T follicular helper cell (primary cell): ENCODE measurements at places on chromosomes 16 and 17.

- DNase-seq = no peak
Measured at GRCh38 chr17:4566785-4567184, 6.4 kb upstream of the GGT6 start.

DNA sequence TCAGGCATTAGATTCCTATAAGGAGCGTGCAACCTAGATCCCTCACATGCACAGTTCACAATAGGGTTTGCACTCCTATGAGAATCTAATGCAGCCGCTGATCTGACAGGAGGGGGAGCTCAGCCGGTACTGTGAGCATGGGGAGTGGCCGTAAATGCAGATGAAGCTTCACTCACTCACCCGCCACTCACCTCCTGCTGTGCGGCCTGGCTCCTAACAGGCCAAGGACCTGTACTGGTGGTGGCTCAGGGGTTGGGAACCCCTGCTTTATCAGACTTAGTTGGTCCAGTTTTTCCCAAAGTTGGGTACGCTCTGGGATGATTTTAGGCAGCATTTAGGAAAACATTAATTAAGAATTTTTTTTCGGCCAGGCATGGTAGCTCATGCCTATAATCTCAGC lies 103.8 kb downstream of the MARF1 start:
- DNase-seq = no peak

DNA sequence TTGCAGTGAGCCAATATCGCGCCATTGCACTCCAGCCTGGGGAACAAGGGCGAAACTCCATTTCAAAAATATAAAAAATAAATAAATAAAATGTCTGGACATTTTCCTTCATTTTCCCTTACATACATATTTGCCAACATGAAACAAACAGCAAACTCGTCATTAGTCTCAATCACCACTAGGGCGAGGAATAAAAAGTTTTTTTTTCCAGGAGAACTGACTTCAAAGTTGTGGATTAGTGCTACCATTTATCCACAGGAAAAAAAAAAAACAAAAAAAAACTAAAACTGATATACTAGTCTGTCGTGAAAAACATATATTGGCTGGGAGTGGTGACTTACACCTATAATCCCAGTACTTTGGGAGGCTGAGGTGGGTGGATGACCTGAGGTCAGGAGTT lies 77.0 kb upstream of the MTMR4 start:
- DNase-seq = no peak

DNA sequence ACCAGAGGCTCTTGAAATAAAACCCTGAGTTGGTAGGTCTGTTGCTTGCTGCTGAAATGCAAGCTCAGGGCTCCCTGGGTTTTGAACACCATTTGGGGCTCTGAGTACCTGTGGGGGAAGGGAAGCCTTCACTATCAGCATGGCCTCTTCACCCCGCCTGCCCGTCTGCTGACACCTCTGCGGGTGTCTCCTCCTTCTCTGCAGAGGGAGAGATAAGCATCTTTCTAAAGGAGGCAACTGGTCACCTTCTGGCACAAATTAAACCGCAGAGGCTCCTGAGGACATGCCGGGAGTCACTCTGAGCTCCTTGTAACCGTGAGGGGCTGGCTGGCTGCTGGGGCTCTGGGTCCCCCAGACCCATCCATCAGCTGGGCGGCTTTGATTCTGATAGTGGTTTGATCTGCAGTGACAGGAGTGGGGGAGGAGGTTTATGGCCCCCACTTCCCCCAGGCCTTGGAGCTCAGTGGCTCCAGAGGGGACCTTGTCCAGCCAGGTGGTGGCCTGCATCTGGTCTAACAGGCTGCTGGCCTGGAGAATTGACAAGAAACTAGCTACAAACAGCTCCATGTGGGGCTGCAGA lies 123.5 kb downstream of the IRF8 start:
- DNase-seq = no peak

- DNase-seq = no peak
Measured at GRCh38 chr17:54172096-54172984, 349.6 kb downstream of the KIF2B start.

DNA sequence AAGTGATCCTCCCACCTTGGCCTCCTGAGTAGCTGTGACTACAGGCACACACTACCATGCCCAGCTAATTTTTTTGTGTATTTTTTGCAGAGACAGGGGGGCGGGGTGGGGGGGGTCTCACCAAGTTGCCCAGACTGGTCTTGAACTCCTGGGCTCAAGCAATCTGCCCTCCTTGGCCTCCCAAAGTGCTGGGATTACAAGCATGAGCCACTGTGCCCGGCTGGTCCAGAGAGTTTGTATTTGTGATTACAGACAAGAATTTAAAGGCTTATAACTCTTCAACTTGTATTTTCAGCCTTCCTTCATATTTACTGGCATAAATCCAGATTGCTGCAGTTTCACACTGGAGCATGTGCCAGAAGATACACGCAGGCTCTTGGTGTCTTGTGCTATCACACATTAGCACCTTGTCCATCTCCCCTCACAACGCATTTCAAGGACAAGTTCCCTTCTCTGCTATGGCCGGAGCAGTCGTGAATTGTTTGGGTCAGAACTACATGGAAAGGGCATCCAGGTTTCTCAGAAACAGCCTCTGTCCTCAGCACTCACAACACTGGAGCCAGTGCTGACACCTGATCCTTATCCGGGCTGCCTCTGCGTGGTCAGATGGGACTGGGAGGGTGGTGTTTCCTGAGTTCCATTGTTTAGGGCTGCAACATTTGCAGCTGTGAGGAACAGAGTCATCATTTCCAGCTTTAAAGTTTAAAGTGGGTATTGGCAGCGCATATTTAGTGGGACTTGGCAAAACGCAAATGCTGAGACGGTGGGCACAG lies 28.1 kb downstream of the WSCD1 start:
- DNase-seq = no peak

DNA sequence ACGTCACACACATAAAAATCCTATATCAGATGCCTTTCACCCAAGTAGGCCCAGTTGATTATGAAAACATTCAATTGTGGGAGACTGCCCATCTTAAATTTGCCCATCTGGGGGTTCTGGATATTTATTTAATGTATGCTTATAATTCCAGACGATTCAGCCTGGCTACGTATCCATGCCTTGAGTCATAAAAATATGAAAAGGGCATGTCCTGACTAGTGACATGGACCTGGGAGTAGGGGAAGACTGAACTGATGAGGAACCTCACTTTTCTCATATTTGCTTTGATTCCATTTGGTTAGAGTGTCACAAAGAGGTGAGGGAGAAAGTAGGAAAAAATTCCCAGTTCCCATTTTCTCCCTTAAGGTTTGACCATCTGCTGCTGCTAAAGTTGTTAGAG lies 122.5 kb upstream of the GNAO1 start:
- DNase-seq = no peak

DNA sequence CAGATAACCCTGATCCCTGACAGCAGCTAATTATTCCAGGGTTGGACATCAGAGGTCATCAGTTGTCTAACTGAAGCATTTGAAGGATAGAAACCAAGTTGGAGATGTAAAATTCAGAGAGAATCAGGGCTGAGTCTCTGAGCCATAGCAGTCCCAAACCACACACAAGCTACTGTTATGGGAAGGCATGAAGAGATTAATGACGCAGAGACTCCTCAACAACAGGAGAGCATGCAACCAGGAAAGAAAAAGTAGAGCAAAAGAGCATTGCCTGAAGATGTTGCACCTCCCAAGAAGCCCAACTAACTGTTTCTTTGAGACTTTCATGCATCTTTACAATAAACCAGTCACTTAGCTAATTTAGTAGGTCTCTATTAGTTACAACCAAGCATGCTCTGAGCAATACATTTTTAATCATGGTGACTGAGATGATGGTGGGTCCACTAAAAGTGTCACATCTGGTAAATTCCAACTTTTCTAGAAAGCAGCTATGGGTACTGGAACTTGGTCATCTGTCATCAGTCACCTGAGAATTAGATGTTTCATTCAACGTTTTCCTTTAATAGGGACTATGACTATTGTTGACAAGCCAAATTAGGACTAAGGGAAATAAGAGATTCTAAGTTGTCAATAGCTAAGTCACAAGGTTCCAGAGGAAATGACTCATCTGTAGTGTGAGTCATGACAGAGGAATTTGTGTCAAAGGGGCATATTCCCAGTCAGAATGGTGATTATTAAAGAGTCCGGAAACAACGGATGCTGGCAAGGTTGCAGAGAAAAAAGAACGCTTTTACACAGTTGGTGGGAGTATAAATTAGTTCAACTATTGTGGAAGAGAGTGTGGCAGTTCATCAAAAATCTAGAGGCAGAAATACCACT lies 239.8 kb downstream of the CHD9NB start:
- DNase-seq = no peak

DNA sequence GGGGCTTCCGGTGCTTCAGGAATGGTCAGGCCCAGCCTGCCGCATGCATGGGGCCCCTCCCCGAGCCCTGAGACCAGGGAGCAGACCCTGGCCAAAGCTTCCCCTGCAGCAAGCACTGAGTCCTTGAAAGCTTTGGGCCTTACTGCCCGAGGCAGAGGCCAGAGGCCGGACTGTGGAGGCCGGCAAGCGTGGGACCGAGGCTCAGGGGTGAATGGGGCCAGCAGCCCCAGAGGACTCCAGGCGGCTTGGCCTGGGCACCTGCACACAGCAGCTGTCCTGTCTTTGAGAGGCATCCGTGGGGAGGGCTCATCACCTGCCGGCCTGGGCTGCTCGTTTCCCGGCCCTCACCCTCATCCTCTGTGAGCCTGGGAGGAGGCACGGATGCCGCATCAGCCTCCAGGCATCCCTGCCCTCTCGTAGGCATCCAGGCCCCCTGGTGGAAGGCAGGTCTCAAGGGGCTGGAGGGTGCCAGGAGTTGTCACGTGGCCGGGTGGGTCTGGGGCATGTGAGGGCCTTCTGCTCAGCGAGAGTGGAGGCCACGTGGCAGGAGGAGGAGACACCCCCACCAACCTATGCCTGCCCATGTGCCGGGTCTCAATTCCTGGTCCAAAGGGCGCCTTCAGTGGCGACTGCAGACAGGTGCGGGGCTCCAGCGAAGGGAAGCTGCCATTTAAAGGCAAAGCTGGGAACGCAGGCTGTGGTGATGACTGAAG lies 31.4 kb downstream of the CACNA1H start:
- no peak for DNase-seq

- DNase-seq = no peak
Measured at GRCh38 chr17:72400863-72401262, 280.0 kb downstream of the SOX9 start.
